ENCODE measurements at places on chromosomes 1 and 21.
A peak's percentile ranks its signal among the peaks of the same experiment; 100 is the strongest.

DNA sequence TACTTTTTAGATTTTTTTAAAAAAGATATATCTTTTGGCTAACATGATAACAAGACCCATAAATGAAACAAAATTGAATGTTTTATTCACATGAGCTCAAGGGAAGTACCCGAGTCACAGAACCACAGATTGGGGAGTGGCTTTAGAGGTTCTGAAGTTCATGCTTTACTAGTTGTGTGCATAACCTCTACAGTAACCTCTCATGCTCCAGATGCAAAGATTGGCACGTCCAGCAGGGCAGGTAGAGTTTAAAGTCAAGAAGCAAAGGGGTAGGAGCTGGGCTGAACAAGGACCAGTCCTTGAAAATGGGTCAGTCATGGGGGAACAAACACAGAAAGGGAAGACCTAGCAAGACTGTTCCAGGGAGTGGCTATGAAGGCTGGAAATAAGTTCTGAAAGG lies 109.6 kb downstream of the RNF220 start:
- DNase-seq: no peak

- peak; percentile 73 for DNase-seq
Observed at GRCh38 chr21:31872452-31873274, at the start of gene HUNK. Gene HUNK, plus strand, starts transcription at chr21:31873020. Its CDS starts 655 bp downstream, at chr21:31873675.

DNA sequence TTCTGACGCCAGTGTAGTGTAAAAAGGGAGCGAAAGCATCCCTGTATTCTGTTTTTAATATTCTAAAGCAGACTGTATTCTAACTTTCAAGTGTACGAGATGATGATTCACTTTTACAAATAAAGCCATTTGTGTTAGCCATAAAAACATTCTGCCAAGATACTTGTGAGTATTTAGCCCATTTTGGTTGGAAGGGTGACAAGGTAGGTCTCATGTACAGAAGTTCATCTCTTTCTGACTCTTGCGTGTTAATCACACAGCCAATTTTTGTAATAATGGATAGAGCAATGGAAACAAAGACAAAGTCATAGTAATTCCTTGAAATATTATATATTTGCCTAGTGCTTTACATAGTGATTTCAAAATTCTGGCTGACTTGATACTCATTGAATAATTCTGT lies 125.3 kb upstream of the GREM2 start:
- peak; percentile 61 for DNase-seq

GRCh38 chr1:100265931-100266740 lies at the start of gene RTCA:
Gene RTCA, plus strand, starts transcription at chr1:100266216. Its CDS starts 160 bp downstream, at chr1:100266376.
- peak; percentile 97 for DNase-seq

GRCh38 chr1:183304440-183305107 lies 113.6 kb downstream of the NMNAT2 start:
- no peak for DNase-seq

DNA sequence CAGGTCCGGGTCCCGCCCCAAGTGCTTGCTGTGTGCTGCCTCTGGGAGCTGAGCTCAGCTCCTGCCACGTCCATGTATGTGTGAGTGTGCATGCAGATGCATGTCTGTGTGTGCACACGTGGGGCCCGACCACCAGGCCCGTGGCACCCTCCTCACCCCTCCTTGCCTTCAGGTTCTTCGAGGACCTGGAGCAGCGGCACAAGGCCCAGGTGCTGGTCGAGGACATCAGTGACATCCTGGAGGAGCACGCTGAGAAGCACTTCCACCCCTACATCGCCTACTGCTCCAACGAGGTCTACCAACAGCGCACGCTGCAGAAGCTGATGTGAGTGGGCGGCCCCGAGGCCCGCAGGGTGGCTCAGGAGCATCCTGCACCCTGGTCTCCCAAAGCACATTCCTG lies 18.4 kb downstream of the ARHGEF16 start:
- DNase-seq: no peak

DNA sequence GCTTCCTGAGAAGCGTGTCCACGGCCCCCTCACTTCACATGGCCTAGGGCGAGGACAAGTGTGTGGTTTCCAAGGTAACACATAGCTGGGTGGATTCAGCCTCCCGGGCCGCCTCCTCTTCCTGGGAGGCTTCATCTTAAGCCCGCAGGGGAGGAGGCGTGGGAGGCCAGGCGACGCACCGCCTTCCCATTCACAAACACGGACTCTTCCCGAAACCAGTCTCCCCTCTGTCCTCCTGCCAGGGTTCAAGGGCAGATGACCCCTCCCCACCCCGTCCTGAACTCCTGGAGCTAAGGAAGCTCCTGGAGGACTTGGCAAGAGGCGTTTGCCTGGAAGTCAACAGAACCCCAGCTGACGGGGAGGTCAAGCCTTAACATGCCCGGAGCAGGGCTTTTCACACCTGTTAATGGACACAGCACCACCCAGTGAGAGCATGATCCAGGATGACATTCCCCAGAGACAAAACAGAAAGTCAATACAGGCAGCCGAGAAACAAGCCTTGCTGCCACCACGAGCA lies 56.7 kb downstream of the KCNN3 start:
- DNase-seq: no peak

DNA sequence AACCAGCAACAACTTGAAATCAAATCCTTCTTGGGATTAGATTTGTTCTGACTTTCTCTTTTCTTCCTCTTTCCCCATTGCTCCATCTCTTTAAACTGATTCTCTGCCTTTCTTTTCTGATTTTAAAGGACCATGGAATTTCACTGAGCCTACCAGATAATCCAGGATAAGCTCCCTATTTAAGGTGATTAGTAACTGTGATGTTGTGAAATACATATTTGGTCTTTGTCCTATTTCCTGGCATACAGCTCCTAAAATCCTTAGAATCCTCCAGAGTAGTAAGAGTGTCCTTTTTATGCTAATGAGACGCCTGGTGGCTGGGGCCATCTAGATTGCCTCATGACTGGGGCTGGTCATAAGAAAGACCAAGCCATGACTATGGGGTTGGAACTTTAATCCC lies 236.9 kb downstream of the USP25 start:
- no peak for DNase-seq

- DNase-seq: no peak
Observed at GRCh38 chr1:87219141-87219540, 109.5 kb upstream of the LMO4 start.

- DNase-seq: no peak
Observed at GRCh38 chr1:89989799-89990198, 5.1 kb upstream of the ZNF326 start.

DNA sequence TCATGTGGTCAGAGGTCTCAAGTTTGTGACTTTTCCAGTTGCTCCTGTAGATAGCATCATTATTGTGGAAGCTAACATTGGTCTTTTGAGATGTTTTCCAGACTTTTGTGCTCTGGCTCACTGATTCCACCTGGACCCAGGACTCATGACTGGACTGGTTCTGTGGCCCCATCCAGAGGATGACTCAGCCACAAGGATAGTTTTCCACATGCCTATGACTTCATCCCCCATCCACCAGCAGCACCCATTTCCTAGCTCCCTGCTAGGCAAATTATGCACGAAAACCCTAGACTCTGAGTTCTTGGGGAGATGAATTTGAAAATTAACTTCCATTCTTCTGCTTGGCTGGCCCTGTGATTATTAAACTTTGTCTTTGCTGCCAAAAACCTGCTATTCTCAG lies 949.3 kb downstream of the MRPL39 start:
- DNase-seq: no peak

Data from hindlimb muscle (tissue), 1 donor.